Stimulated activated CD4-positive, alpha-beta T cell treated with anti-CD3 and anti-CD28 coated beads, Interleukin-4, amount 100 ng/mL, for 24 hours (primary cell): ENCODE measurements at places on chromosomes 6 and 20.
A peak's percentile ranks its signal among the peaks of the same experiment; 100 is the strongest.

GRCh38 chr6:83633609-83634008, 75.3 kb downstream of the SNAP91 start:
- DNase-seq = no peak

GRCh38 chr20:44600758-44601201, 18.4 kb downstream of the PKIG start:
- DNase-seq = no peak

GRCh38 chr6:148720406-148720805, 26.4 kb upstream of the UST start:
- DNase-seq = no peak

DNA sequence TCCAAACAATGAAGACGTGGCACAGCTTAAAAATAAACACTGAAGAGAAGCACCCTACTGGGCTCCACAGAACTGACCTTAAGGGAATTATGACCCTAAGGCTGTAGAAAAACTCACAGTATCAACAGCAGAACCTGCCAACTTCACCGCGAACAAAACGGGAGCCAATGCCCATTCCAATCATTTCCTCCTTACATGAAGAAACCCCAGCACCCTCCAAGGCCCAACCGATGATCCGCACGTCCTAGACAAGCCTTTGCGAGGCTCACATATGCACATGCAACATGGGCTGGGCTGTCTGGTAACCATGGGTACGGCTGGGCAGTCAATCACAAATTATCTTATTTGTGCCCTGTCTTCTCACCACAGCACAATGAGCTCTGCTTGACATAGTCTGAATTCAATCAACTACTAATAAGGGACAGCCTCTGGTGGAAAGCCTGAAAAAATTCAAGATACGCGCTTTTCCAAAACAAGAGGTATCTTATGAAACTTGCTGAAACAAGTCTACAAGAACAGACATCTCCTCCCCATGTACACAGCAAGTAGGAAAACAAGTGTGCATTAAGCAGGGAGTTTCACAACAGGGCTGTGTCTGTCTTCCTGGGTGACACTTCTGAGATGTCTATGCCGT, 1.7 kb downstream of the DIDO1 start:
- no peak for DNase-seq

DNA sequence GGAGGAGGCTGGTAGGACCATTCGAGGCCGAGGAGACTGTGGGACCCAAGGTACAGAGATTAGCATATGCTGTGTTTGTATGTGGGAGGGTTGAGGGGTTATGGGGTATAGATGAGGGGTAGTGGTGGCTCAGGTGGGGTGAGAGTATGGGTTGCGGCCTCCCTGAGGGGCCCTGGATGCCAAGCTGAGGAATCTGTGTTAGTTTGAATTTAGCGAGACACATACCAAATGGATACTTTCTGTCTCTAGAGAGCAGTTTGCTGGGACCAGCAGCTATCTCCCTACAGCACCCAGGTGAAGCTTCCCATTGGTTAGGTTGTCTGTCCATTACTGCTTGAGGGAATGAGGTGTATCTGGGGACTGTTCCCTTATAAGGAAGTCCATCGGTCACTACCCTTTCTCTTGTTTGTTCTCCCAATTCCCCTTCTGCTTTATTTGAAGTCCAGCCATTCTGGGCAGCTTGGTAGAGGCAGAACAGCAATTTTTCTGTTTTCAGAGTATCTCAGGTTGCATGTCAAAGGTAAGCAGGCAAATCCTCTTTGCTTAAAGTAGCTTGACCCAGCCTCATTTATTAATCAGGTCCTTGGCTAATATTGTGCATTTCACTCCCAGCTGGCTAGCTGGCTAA, 15.2 kb downstream of the CHMP4B start:
- DNase-seq = no peak

DNA sequence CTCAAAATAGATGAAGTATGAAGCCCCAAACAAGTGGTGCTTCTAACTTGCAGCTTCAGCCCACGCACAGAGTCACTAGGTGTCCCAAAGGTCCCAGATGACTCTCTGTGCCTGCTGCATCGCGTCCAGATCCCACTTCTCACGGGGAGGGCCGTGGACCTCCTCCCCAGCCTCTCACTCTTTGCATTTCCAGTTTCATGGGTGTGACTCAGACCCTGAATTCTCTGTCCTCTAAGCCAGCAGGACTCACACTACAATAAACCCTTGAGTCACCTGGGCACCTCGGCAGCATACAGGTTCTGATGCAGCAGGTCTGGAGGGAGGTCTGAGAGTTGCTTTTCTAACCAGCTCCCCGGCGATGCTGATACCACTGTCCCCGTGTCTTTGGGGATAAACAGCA, 114.0 kb upstream of the RIN2 start:
- DNase-seq = no peak

DNA sequence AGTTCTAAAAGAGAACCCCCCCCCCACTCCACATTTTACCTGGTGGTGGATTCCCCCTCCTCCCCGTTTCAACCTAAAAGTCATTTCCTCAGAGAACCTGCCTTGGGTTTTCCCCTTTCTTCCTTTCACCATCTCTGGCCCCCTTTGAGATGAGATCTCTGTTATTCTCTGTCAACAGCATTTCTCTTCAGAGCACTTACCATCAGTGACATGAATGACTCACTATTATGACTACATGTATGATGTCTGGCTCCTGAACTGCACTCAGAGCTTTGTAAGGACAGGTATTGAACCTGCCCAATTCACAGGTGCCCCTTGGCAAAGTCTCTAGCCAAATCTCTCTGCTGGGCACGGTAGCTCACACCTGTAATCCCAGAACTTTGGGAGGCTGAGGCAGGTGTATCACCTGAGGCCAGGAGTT, 61.4 kb upstream of the JARID2 start:
- DNase-seq = peak; percentile 59

DNA sequence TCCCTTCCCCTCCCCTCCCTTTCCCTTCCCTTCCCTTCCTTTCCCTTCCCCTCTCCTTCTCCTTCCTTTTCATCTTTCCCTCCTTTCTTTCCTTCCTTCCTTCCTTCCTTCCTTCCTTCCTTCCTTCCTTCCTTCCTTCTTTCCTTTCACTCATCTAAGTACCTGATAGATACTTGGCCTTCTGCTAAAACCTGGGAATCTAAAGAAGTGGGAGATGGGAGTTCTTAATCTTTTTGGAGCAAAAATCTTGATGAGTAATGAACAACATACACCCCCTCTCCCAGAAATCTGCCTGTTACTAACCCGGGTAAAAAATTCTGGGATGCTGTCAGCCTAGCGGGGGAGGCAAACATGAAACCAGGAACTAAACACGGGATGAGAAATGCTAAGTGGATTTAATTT, 100.7 kb downstream of the VEGFA start:
- DNase-seq = no peak

- DNase-seq = no peak
Observed at GRCh38 chr6:151058021-151058733, 181.6 kb upstream of the AKAP12 start.
